Stimulated activated CD4-positive, alpha-beta T cell treated with anti-CD3 and anti-CD28 coated beads, Interleukin-4, amount 100 ng/mL, for 48 hours (primary cell): ENCODE measurements at places on chromosomes 5 and 9.

DNA sequence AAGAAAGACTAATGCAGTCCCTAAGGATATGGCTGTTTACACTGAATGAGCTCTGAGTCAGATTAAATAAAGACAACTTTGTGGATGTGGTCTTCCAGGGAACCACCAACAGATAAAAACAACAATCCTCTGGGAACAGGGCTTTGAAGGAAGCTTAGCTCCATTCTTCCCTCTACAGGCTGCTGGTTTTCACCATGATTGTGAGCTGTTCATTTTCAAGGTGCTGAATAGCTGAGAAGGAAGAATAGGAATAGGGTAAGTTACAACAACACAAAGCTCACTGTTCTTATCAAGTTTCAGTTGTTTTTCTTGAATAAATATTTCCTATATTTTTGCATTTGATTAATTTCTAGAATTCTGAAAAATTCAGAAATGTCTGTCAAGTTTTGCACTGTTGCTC lies 25.9 kb upstream of the PTAR1 start:
- no peak for DNase-seq

GRCh38 chr9:112005939-112006338 lies 109.3 kb downstream of the UGCG start:
- no peak for DNase-seq

DNA sequence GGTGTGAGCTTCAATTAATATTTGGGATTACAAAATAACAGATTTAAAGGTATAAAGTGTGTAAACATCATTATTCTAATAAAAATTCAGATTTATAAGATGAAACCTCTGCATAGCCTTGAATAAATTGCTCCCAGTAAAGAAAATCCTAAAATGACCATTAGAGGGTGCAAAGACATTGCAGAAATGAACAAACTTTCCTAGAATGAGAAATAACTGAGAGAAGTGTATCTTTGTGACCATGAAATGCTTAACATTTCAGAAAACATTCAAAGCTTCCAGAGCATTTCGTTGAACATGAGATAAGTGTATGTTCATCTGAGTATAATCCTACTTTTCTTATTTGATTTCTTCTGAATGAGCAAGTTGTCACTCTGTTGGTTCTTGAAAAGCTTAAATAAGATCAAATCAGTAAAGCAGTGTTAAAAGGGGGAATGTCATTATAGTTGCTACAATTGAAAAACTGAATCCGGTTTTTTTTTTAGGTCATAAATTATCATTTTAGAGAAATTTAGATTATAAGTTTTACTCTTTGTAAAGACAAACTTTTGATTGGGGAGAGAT lies 24.7 kb upstream of the NUDT12 start:
- DNase-seq, result no peak

- DNase-seq, result no peak
Observed at GRCh38 chr9:19781240-19781639, 7.6 kb downstream of the SLC24A2 start.

DNA sequence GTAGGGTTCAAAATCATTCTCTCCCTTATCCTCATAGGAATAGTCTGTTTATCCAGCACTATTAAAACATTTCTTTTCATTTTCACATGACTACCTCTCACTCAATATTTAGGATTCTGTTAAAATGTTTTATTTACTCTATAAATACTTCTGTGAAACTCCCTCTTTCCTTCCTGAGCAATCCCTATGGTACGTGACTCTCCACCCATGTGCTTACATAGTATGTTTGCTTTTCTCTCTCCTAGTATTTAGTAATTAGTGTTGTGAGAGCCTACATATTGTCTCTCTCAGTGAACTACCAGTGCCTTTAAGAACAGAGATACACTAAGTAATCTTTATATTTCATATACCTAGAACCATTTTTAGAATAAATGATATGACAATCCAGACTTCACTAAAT lies 46.0 kb downstream of the PTPRD start:
- no peak for DNase-seq

DNA sequence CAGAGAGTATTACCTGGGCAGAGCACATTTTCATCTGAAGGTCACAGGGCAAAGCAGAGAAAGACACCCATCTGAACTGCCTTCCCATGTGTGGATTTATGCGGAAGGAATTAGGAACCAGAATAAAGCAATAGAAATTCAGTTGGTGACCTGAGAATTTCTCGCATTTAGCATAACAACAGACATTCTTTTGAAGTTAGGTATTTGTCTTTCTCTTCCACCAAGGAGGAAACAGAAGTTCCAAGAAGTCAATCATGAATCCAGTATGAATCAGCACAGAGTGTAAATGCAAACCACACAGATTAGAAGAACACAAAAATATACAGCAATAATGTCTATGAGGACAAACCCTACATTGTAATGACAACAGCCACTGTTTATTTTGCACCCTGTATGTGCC lies 515.2 kb upstream of the BRINP1 start:
- DNase-seq, result no peak

GRCh38 chr5:175517824-175518450 lies 39.6 kb downstream of the SFXN1 start:
- peak; percentile 80 for DNase-seq

DNA sequence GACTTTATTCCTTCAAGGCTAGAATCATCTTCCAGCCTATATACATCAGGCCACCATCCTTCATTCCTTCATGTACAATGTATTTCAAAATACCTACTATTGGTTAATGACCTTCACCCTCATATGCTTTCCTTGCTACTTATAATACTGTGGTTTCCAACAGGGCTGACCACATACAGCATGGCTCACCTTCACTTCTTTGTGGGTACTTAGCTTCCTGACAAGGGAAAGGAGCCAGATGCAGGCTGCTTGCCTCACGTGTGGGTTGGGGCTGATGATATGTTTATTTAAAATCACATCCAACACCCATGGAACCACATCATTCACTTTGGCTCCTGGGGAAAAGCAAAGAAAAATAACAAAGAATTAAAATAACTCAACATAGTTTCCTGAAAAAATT lies 63.9 kb upstream of the OR2K2 start:
- DNase-seq, result no peak

DNA sequence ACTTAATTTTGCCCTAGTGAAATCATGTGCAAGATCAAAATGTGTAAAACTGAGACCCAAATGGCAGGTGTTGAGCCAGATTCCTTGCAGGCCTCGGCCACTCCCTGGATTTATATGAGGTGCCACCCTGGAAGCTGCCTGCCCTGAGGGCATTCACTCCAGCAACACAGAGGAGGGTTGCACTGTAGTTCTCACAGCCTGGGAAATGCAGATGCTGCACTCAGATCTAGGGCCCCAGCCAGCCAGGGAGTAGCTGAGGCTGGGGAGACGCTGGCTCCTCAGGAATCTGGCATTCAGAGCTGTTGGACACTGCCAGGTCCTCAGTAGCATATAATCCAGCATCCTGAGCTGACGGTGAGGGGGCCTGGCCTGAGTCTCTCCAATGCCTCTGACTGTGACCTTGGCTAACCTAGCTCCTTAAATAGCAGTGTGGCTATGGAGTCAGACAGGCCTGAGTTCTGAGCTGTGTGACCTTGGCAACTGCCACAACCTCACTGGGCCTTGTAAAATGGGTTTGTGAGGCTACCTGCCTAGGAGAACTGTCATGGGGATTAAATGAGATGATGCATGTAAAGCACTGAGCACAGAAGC lies 8.7 kb downstream of the KCNMB1 start:
- no peak for DNase-seq

- DNase-seq, result no peak
Observed at GRCh38 chr5:55897905-55898304, 46.7 kb downstream of the IL31RA start.

GRCh38 chr5:67272453-67273130 lies 76.0 kb upstream of the CD180 start:
- DNase-seq, result no peak

DNA sequence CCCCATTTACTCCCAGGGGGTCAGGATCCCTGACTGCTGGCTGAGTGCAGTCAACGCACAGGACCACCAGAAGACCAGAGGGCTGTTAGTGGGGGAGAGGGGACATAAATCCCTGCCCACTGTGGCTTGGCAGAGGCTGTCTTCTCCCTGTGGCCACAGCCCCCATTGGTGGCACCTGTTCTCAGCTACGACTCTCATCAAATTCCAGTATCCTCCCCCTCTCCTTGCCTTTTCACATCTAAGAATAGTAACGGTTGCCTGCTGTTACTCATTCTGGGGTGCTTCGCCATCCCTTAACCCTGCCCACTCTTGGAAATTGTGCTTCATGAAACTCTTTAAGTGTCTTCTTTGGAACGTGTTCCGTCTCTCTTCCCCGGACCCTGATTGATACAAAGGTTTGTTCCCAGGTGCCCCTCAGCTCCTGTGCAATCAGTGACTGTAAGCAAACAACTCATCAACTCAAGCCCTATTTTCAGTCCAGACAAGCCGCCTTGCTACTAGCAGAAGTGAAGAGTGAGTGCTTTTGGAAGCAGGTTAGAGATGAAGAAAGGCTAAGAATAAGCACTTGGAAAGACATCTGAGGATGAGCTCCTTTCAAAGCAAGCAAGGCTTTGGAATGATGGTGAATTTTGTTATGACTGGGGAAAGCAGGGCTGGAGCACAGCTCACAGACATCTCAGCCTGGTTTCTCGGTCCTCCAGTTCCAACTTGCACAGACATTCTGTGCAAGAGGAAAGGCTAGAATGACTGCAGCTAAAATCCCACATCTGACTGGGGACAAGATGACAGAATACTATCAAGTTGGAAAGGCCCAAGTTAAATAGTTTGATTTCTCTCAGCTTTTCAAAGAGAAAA lies 22.9 kb upstream of the DENND1A start:
- DNase-seq, result no peak

DNA sequence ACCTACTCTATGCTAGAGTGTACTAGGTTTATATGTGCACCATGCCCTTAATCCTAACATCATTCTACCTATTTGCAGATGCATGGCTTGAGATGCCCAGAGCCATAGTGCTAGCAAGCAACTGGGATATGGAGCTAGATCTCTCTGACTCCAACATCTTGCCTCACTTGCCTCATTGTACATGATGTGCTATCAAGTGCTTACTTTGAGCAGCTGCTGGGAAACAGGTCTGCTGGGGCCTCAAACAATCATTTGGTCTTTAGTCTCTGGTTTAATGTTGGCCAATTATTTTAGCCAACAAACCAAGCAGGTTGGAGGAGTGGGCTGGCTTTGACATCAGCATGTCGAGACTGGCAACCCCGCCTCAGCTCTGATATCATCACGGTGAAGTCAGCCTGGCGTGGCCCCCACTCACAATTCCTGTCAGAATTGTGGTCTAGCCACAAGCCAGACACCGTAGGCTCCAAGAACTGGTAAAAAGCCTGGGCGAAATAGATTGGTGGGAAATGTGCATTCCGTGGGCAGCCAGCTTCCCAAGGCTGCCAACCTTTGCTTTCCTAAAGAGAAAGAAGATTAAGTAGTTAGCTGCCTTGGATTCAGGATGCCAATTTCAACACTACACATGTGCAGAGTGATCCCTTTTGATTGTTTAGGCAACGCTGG lies 21.1 kb upstream of the GAS1 start:
- no peak for DNase-seq

DNA sequence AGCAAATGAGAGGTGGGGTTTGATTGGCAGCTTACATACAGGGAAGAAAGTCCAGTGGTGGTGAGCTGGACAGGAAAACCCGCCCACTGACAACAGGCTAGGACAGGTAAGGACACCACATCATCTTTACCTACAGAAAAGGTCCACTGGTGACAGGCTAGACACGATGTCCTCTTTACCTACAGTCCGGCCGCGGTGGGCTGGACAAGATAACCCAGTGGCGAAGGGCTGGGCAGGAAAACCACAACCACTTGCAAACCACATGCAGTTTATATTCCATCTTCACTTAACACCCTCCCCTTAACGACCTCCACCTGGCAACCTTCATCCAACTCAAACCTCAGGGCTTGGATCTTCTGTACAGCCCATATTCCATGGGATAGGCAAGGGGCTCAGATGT lies 5.0 kb upstream of the NIPAL4 start:
- DNase-seq, result no peak
